ENCODE measurements at places on chromosomes 6 and 20.

GRCh38 chr6:6823568-6824224 is 235.2 kb downstream of the LY86 start:
- peak; percentile 36 for DNase-seq

- no peak for DNase-seq
Measured at GRCh38 chr6:33013608-33014007, 4.2 kb upstream of the HLA-DOA start.

DNA sequence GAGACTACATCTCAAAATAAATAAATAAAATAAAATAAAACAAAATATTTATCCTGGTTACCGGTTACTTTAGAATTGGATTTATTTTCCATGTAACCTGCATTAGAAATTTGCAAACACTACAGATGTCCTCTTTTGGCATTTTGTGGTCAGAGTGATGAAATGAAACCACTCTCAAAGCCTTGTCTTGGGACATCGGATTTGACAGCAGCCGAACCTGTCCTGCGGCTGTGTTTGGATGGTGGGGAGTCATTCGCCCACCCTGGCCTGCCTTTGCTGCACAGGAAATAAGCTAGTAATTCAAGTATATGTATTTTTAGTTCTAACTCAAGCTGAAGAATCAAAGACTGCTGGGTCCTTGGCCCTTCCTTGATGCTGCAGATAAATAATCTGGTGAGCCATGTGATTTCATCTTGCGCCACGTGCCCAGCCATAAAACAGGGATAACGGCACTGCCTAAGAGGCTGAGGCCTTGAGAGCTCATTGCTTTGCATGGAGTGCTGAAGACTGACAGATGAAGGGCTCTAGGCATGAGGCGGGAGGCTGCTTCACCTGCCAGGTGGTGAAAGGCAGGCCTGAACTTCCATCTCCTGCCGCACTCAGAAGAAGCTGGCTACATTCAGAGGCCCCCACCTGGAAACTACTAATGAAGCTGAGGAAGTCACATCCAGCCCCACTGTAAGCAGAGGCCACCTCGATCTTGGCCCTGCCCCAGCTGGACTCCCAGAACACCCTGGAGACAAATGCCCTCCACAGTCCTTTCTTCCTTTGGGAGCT is 76.9 kb downstream of the NOL4L start:
- DNase-seq, result no peak

DNA sequence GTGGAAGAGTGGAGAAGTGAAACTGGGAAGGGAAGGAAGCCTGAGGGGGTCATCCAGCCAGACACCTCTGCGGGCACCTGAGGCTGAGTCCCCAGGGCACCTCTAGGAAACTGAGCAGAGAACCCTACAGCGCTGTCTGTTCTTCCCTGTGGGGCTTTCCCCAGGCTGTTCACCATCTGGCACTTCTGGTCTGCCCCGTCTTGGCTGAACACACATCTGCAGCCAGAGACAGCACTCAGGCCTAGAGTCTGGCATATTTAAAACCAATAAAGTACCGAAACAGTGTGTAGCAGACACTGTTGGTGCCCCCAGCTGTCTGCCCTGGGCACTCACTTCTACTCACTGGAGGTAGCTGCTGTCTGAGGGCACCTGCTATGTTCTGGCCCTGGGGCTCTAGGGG is 9.4 kb upstream of the ARFGEF2 start:
- no peak for DNase-seq

DNA sequence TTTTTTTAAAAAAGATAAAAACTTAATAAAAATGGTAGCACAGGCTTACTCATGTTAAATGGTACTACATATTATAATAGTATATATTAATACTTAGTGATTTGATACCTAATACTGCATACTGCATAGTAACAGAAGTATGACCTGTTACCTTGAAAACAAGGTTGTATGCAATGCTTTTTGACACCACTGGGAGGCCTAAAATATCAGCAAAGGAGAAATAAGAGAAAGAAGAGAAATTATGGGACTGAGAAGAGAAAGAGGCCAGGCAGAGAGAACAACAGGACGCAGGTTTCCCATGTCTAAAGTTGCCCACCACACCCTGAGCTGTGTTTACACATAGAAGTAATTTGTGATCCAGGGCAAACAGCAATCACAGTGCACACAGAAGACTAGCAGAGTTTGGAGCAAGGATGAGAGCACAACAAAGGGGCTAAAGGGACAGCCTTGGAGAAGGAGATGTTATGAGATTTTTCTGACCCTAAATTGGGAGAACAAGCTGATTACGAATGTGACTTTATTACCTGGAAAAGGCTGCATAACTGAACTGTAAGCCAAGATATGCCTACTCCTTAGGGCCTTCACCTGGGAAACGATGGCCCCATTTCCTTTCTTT is 73.2 kb downstream of the ROS1 start:
- peak; percentile 44 for DNase-seq

GRCh38 chr20:57428324-57429158 is 37.3 kb downstream of the RBM38 start:
- no peak for DNase-seq

- peak; percentile 36 for DNase-seq
Measured at GRCh38 chr20:5195655-5196054, 68.8 kb downstream of the CDS2 start.

- no peak for DNase-seq
Measured at GRCh38 chr6:3041606-3042005, 26.7 kb upstream of the RIPK1 start.

GRCh38 chr20:38115205-38115604 is 49.9 kb downstream of the TGM2 start:
- peak; percentile 59 for DNase-seq

- peak; percentile 79 for DNase-seq
Measured at GRCh38 chr6:123925350-123925749, 121.7 kb downstream of the NKAIN2 start.

GRCh38 chr20:2701671-2702081 is 9.1 kb downstream of the EBF4 start:
- no peak for DNase-seq
